ENCODE measurements at places on chromosomes 1 and 21. TPM values are rescaled to one million over a fixed set of nuclear protein-coding genes. Genes with fewer than 3 reads are reported as not detected.
A peak's percentile ranks its signal among the peaks of the same experiment; 100 is the strongest.

DNA sequence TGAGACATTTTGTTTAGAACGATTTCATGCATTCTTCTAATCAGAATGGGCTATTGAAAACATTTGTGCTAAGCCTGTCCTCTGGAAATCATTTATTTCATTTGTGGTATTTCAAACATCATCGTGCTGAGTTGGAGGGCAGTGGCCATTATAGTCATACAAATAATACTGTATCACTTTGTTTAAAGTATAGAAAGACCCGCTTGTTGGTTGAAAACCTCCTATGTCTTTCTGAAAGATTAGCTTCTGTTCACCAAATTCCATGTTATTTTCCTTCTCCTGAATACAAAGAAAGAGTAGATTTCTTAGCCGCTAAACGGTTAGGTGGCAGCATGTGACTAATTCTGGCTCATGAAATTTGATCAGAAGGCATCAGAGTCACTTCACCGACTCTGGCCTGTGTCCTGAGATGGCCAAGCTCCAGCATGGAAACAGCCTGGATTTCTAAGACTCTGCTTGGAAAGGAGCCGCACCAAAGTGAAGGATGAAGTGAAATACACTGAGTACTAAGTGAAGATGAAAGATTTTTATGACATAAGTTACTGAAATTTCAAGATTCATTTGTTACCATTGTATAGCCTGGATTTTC, 355.1 kb downstream of the USP25 start:
- DNase-seq, result no peak

DNA sequence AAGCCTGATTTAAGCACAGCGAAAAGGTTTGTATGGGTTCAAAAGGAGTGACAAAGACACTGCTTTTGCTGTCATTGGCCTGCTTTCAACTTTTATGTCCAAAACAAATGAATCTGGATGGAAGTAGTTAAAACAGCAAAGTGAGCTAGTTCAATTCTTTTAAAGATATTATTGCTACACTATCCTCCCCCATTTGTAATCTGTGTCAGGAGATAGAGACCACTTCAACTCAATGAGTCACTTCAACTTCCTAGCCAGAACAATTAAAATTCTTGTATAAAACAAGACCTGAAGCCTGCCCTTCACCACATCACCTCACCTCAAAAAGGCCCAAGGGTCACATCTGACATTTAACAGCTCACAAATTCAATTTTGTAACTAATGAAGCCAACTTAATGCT, 364.1 kb upstream of the LYPLAL1 start:
- no peak for DNase-seq

- DNase-seq, result no peak
These were observed 1.5 kb downstream of the IL22RA1 start for GRCh38 chr1:24141311-24141997.

GRCh38 chr1:12594966-12595756, 22.8 kb downstream of the DHRS3 start:
- peak; percentile 22 for DNase-seq

The FMO1 gene
- polyA plus RNA-seq, result not detected

The TATDN3 gene
- 16.5 TPM for polyA plus RNA-seq

GRCh38 chr1:83760226-83761021, 238.5 kb downstream of the TTLL7 start:
- DNase-seq, result no peak

GRCh38 chr1:92956254-92957029, 4.8 kb downstream of the DIPK1A start:
- no peak for DNase-seq

The PRKAB2 gene
- 2.4 TPM for polyA plus RNA-seq

The GNG12 gene
- not detected for polyA plus RNA-seq

GRCh38 chr1:109490934-109491302, 3.0 kb upstream of the CYB561D1 start:
- DNase-seq, result no peak

The PDZK1 gene
- not detected for polyA plus RNA-seq

The LUZP1 gene
- polyA plus RNA-seq, result 24.7 TPM

DNA sequence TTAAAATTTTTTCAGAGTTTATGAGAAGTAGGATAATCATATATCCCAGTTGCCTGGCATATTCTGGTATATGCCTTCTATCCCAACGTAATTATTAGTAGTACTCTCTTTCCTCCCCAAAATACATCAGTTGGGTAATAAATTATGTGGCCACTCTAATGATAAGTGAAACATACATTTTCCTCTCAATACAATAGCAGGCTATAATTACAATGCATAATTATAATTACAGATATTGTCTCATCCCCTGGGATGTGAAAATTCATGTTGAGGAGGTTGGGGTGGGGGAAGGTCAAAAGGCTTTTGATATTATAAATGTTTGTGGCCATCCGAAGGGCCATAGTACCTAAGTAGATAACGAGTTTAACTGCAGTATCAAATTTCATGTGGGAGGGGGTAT, 277.1 kb downstream of the ST6GALNAC3 start:
- no peak for DNase-seq

The PCBP3 gene
- 1.5 TPM for polyA plus RNA-seq

- no peak for DNase-seq
These were observed 224.2 kb upstream of the RUNX1 start for GRCh38 chr21:35273333-35273732.

DNA sequence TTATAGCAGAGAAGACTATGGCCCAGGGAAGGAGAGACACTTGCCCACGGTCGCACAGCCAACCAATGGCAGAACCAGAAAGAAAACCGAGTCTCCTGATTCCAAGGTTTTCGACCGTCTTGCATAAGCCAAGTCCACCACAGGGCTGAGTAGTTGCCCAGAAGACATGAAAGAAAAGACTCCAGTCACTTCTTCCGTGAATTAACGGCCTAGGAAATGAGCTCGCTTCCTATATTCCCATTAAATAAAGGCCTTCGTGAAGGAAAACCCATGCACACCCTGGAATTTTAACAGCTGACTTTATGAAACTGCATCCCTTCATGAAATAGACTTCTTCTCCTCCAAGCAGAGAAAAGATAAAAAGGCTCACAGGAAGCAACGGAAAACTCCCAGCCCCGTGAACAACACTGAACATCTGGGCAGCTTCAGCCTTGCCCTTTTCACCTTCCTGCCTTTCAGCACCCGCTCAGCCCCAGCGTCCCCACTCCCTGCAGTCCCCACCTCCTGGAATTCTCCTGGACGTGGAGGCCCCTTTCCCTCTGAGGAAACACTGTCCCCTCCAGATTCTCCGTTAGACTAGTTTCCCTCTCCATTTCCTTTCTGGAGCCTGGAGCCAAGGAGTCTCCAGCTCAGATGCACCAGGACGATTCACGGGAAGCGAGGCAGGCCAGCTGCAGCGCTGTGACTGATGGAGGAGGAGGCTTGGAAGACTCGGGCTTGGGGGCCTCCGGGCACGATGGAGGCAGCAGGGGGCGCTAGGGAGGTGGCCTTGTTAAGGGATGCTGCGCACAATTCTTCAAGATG, 2.7 kb upstream of the MYOC start:
- peak; percentile 30 for DNase-seq

The BATF3 gene
- 0.98 TPM for polyA plus RNA-seq

The CFAP141 gene
- not detected for polyA plus RNA-seq

All from naive thymus-derived CD4-positive, alpha-beta T cell (primary cell).